Tibial artery (tissue), 4 donors: ENCODE measurements at places on chromosomes 12 and 14.

DNA sequence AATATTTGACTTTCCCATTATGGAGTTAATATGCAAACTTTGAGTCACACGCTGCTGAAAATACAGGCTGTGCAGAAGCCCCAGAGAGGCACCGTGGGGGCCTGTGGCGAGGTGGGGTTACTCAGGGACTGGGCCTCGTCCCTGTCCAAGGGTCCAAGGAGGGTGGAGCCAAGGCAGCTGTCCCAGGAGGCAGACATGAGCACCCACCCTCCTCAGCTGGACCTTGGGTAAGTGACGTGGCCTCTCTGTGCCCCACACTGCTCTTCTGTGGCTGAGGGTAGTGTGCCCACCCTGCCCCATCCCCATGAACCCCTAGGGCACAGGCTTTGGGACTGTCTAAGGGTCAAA, 39.4 kb downstream of the FAM222A start:
- peak; percentile 6 for DNase-seq

GRCh38 chr14:60753264-60754119, 18.9 kb downstream of the MNAT1 start:
- DNase-seq: no peak

GRCh38 chr12:55935738-55936151, 4.8 kb downstream of the DGKA start:
- no peak for DNase-seq

DNA sequence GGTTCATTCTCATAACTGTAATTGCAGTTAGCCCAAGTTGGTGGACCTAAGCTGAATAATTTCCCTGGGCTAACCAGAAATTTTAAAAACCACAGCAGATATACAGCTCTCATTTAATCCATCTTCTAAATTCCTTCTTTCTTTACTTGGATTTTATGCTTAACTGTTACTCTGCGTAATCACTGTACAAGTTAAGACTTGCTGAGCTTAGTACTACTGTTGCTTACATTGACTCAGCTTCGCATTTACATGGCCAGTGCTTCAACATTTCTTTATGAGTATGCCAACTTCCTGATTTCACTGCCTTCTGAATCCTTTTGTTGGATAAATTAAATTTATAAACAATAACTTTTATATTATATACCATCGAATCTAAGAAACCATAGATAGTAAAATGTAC, 147.4 kb downstream of the SLC38A4 start:
- DNase-seq: no peak

- no peak for DNase-seq
Measured at GRCh38 chr14:75717729-75718128, 56.7 kb downstream of the TTLL5 start.

DNA sequence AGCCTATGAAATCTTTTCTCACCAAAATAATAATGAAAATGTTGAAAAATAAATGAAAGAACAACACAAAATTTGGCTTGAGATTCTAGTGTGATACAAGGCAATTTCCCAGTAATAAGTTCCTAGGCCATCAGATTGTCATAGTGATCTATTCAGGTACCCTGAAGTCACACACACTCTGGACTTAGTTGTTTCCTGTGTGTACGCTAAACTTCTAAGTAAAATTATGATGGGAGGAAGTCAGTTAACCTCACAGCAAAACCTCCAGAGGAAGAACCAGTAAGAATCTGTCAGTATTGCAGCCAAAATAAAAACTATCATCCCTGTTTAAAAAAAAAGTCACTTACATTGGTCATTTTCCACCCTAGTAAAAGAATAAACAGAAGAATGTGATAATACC, 81.9 kb downstream of the DBX2 start:
- DNase-seq: no peak

DNA sequence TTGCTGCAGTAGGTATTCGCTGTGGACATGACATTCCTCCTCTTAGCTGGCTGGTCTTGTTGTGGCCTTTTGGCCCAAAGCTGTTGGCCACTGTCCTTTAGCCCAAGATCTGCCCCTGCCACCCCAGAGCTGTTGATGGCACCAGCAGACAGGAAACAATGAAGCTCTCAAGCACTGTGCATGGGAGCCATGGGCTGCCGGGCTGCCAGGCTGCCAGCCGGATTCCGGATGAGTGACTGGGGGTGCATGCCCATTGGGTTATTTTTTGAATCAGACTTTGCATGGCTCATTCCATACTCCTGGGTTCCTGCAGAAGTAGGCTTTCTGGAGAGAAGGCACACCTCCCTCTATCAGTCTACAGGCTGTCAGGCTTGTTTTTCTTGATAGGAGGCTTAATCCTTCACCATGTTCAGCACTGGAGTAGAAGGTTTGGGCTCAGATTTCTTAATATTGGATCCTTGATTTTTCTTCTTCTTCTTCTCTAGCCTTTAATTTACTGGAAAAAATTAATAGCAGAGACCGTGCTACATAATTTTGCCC, 32.4 kb downstream of the MAX start:
- DNase-seq: no peak

DNA sequence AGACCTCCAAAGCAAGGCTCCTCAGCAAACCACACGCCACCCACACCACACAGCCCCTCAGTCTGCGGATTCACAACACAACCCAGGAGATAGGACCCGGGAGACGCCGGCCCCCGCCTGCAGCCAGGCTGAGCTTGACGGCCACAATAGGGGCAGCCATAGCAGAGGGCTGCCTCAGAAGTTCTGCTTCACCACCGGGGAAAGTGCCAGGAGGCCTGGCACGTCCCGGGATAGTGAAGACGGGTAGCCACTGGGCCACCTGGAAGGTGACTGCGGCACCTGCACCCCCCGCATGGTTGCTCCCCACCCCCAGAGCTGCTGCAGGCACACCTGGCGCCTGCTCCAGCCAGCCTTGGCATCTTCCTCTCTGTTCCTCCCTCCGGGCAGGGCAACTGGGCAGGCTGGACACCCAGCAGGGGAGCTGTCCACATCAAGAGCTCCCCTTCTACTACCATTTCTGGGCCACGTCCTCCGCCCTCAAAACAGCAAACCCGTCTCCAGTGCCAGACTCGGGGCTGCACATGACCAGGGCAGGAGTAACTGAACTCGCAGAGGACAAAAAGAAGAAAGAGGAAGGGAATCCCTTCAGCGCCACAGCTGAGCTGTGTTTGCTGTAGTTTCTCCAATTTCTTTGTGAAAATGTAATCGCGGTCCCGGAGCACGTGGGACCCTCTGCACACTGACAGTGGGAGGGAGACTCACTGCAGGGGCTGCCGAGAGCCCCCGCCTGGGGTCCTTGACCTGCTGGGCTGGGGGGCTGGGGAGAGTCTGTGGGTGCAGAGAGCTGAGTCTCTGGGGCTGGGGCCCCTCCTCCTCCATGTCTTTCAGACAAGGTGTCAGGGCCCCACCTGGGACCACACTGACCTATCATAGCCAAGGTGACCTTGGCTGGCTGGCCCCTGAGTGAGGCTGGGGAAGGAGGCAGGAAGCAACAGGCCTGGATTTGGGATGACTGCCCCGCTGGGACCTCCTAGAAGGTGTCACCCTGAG, 74.2 kb upstream of the C14orf180 start:
- DNase-seq: no peak

- DNase-seq: no peak
Measured at GRCh38 chr14:57389646-57390036, 745 bp upstream of the NAA30 start.

DNA sequence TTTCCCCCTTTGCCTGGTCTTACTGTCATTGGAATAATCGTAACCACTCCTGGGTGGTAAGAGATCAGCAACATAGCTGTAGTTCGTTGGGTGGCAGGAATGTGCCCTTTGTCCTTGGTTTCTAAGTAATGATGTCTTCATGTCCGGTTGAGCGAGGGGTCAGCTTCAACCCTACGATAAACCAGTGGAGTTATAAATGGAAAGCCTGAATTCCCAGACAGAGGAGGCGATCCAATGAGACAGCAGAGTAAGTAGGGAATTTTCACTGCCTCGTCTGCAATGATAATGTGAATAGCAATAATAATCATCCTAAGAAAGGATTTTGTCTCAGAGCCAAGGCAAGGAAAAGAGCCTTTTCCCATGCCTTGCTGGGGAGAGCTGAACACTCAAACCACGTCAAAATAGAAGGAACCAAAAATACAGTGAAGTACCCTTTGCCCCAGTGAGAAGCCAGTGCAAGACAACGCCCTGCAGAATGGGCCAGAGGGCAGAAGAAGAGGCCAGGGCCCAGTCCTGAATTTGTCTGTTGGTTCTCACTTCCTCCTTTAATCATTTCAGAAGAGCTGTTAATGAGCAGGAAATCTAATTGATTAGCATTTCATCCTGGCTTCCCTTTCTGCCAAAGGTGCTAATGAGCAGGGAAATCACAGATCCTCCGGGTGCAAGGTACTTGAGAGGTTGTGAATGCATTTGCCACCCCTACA, 330.7 kb downstream of the CACNA1C start:
- peak; percentile 51 for DNase-seq

DNA sequence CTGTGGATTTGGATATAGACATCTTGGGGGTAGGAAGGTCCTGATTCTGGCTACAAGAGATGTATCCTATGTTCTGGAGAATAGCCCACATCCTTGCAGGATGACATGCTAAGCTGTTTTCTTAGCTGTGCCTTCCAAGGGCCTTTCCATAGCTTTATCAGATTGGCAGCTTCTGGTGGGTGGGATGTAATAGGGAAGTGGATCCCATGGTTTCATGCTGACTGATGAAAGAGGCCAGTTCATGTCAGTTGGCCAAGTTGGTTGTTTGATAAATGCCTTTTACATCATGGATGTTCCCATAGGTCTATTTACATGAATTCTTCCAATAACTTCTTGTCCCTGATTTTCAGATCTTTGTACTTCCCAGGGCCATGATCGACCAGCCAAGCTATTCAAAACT, 169.1 kb upstream of the RMST start:
- DNase-seq: no peak

DNA sequence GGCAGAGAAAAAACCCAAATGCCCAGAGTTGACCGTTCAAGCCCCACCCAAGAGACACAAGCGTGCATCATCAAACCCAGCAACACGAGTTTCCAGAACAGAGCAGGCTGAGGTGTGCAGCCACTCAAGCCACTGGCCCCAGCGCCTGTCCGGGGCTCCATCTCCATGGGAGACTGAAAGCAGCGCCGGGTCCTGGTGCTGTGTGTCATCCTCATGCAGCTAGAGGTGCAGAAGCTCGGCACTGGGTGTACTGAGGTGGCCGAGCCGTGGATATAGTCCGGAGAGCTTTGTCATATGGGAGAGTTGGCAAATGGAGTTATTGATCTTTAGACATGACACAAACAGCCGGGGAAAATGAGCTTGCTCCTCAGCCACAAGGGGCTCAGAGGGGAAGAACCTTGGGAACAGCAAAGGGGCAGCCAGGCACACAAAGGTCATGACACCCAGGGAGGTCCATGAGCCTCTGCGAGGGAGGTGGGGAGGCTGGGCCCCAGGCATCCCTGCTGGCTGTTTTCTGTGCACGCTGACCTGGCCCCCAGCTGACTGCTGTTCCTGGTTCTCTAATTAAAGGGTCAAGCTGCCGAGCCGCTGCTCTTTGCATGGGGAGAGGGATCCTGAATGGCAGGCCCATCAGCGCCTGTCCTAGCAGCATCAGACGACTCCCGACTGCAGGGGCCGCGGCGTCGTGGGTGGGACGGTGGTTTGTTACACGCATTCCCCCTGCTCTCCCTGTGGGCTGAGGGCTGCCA, 145.4 kb upstream of the SFSWAP start:
- no peak for DNase-seq

GRCh38 chr12:13839365-13840336, 141.8 kb downstream of the GRIN2B start:
- DNase-seq: no peak

DNA sequence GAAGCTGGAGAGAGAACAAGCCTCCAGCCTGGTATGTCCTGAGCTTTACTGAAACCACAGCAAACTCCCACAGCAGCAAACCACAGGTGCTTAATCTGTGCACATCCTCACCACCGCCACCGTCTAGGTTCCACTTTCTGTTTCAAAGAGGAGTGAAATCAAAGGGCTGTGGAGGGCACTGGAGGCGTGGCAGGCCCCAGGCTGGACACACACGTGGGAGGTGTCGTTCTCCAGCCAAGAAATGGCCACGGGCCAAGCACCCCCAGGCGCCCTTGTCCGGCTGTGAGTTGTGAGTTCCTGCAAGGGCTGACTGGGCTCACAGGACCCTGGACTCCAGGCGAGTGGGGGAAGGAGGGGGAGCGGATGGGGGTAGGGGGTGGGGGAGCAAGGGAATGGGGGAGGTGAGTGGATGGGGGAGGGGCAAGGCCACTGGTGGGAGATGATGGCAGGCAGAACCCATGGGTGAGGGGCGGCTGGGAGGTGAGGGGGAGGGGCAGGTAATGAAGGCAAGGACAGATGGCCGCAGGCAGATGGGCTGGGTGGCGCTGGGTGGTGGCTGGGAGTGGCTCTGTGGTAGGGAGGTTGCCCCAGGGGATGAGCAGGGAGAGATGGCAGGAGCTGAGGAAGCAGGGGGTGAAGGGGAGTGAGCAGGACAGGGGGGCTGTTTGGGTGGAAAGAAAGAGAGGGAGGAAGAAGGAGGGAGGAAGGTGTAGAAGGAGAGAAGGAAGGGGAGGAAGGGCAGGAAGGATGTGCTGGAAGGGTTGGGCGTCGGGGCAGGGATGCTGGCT, 86.7 kb downstream of the NCOR2 start:
- no peak for DNase-seq

DNA sequence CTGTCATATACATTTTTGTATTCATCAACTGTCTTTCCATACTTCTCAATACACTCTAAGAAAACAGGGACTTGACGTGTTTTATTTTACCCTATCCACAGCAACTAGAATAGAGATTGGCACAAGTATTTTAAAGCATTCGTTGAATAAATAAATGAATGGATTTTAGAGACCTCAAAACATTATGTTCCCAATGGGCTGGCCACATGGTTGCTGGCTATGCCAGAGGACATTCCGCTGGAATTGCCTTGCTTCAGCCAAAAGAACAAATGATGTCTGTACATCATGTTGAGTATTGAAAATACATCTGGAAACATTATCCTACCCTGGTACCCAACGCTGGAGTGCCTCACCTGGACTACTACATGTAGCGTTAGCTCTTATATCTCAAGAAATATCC, 132.8 kb upstream of the RAP1B start:
- DNase-seq: peak; percentile 74

DNA sequence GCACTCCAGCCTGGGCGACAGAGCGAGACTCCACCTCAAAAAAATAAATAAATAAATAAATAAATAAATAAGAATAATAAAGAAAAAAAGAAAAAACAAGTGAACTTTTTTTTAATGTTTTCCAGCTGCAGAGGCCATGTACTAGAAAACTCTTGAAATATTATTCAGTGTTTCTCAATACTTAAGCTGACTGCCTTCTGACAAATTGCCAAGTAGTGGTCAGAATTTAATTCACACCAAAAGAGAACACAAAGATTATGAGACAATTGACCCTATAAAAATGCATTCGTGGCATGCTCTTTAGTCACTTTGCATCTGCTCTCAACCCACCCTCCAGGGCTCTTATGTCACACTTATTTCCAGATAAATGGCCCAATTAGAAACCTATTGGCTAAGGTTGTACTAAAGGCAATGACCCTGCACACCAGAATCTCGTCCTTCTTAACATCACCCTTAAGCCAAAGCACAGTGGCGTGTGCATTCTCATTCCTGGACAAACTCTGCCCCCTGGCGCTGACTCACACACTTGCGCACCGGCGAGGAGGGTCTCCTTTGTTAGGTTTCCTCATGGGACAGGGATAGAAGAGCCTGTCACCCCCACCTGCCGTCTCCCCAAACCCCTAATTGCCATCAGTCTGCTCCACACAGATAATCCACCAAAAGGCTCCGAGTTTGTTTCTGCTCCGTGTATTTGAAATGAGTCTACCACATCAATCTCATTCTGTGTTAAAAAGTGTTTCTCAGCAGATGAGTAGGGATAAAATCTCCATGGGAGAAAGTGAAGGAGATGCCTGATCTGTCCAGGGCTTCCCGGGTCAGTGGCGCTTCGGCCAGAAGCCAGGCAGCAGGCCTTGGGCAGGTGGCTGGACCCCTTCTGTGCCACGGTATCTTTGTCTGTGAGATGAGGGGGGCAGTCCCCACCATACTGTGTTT, 73.1 kb upstream of the CEP83 start:
- peak; percentile 70 for DNase-seq
